A549 treated with dexamethasone at 1 μM for 4 hours (cell line): ENCODE measurements at places on chromosomes 7 and 10. TPM values are rescaled to one million over a fixed set of nuclear protein-coding genes. Genes with fewer than 3 reads are reported as not detected.

The ATOH7 gene
- 0.09 to 0.33 TPM (median 0.21 TPM) in 5 replicates for total RNA-seq

The STEAP2 gene
- total RNA-seq = 2.6 to 5.1 TPM (median 4.7 TPM) in 5 replicates

The DYDC1 gene
- not detected in 5 replicates for total RNA-seq

The TAS2R41 gene
- total RNA-seq = not detected in 5 replicates

The KLF14 gene
- total RNA-seq = 0.02 to 0.05 TPM in 2 of 5 replicates, not detected in the others

The SPDYE2B gene
- not detected in 5 replicates for total RNA-seq

The ADK gene
- 31.8 to 33.8 TPM (median 32.3 TPM) in 5 replicates for total RNA-seq

The PTPRZ1 gene
- not detected in 5 replicates for total RNA-seq
